Omental fat pad (tissue), 4 donors: ENCODE measurements at places on chromosomes 12 and 14. TPM values are rescaled to one million over a fixed set of nuclear protein-coding genes. Genes with fewer than 3 reads are reported as not detected.

Gene HSPB8
- 32.7 TPM for total RNA-seq

Gene FAM186B
- 0.84 TPM for total RNA-seq

Gene PLCZ1
- not detected for total RNA-seq

Gene IFNG
- not detected for total RNA-seq

Gene OTX2
- total RNA-seq, result not detected

Gene CCDC175
- total RNA-seq, result not detected

Gene A2M
- total RNA-seq, result 178 TPM

Gene AMN
- 0.72 TPM for total RNA-seq

DNA sequence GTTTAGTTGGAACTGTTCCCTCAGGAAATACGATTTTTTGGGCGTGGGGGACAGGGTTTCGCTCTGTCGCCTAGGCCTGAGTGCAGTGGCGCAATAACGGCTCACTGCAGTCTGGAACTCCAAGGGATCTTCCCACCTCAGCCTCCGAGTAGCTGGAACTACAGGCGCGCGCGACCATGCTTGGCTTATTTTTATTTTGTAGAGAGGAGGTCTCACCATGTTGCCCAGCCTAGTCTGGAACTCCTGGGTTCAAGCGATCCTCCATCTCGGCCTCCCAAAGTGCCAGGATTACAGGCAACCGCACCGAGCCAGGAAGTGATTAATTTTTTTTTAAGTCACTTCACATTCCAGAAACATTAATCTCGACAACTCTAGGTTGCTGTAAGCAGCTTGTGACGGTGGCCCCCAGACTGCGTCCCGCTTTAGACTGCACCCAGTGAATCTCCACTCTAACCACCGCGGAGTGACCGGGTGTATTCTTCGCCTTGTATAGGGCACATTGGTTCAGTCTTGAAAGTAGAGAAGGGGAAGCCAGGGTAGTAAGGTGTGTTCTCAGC is 830 bp upstream of the MIS18BP1 start:
- DNase-seq, result no peak

DNA sequence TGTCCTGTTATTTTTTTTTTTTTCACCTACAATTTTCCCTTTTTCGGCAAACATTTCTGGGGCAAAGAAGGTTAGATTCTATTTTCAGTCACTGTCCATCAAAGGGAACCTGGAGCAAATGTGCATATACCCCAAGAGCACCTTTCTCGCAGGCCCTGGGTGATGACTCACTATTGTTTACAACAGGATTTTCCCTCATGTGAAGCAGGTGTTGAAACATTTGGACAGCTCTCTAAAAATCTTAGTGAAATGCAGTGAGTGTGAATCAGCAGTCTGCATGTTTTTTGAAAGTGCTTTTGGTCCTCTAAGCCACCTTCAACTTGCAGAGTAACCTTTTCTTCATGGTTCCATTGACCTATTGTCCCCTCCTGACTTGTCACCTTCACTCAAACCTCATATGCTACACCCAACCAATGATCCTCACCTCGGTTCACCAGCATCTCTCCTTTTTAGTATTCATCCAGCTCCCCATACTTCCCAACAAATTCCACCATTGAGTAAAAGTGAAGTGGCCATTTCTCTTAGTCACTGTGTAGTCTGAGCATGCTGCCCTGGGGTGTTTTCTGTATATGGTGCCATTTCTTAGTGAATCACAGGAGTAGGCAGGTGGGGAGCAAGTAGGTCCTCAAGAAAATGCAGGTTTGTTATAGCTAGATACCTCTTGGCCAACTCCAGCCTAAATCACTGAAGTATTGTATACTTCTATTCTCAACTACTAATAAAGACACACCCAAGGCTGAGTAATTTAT is 260.2 kb downstream of the BMP4 start:
- no peak for DNase-seq

DNA sequence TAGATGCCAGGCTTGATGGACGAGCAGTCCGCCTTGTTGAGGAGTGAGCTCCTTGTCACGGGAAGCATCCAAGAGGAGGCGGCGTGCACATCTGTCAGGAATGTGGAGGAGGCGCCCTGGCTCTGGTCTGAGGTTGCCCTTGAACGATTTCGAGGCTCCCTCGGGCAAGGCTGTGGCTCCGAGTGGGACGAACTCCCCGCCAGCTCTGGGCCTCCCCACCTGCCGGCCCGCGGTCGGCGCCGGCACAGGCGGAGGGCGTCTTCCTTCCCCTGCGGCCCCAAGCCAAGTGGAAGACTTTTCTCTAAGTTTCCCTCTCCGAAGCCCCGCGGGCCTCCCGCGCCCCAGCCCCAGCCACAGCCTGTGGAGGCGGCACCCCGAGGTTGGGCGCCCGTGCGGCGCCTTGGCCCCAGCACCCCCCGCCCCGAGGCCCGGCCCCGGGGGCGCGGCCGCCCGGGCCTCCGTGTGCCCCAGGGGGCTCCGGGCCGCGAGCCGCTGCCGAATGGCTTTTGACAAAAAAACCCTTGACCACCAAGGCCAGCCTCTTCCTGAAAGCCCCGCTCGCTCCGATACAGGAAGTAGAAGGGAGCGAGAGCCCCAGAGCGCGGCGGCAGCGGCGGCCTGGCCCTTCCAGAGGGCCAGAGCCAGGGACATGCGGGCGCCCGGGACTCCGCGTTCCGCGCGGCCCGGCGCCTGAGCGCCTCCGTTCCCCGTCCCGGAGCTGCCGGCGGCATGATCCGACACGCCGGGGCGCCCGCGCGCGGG is at the start of gene RIN3:
RIN3 (plus strand) TSS at position 578 of the 762 bp plus-strand sequence; CDS start at position 730, 152 bp downstream.
- no peak for DNase-seq

- no peak for DNase-seq
These were observed 87.8 kb upstream of the PDE3A start for GRCh38 chr12:20280515-20280914.

DNA sequence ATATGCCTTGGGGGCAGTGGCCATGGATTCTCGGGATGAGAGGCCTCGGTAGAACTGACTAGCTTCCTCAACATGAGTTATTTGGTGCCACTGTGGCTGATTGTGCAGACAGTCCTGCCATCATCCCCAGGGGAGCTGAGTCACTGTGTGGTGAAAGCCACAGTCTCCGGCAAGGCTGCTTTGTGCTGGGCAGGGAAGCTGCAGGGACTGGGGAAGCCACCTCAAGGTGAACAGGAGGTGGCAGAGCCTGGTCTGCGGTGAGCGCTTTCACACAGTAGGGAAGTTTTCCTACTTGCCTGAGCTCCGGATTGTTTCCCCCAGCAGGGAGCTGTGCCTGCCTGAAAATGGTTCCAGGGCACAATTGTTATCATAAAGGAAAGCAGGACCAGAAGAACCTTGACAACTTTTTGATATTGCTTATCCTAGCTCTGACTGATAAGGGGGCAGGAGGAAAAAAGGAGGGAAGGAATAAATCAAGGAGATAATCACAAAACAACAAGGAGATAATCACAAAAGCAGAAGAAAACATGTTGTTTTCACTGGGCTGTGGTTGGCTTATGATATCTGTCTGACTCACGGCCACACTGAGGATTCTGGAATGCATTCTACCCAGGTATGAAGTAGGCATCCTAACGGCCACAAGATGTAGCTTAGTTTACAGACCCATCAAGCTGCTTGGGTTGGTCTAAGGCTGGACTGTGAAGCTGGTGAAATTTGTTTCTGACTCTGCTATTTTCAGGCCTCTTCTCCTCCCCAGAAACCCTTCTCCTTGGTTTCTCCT is 32.2 kb upstream of the GNG2 start:
- no peak for DNase-seq

GRCh38 chr12:3361146-3361545 is 129.9 kb upstream of the PRMT8 start:
- DNase-seq, result no peak

DNA sequence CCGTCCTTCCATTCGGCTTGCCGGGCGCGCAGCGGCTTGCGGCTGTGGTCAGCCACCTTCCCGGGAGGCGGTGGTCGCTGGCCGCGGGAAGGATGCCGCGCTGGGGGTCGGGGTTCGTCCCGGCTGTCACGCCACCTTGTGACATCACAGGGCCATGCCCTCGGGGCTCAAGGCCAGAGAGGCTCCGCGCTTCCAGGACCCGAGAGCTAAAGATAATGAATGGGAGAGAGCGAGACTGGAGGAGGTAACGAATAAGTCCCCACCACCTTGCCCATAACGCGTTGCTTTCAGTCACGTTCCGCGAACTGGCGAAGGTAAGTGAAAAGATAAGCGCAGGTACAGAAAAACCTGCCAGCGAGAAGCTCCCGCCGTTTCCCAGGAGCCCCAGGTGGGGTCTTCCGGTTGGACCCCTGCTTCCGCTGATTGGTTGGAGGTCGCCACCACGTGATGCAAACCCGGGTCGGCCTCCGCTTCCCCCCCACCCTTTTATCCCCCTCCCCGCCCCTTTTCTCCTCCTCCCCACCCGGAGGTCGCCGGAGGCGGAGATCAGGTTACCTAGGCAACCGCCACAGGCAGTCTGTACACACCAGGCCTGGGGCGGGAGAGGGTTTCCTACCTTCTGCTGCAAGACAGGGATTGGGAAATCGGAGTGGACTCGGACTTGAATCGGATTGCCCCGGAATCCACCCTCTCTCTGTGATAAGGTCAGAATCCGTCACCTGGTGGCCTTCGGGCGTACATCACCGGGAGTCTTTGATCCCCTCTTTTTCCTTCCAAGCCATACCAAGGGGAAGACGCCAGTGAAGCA is at the start of gene LRRC9:
LRRC9 (plus strand) TSS at position 575 of the 808 bp plus-strand sequence.
- no peak for DNase-seq

DNA sequence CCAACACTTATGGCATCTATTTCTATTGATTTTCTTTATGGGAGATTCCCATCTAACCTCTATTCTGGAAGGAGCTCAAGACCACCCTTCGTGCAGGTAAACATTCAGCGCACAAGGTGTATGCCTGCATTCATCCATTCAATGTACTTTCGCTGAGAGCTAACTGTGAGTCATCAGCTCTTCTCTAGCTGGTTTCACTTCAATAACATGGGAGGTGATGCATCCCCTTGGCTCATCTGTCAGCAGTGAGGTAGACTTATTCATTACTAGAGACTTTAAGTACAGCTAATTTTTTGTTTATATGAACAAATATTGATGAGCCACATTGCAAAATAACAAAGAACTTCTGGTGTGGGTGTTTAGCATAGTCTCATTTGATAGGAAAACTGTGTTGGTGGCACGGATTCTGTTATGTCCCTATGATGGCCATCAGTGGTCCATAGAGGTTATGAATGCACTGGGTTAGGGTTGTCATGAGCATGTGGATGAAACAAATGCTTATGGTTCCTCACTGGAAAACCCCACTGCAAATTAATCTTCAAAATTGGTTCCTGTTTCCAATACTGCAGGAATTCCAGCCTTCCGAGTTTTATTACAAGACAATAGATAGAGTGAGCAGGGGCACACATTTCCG is 1151.0 kb downstream of the BCL11B start:
- no peak for DNase-seq

- DNase-seq, result no peak
These were observed 181.6 kb upstream of the GZMB start for GRCh38 chr14:24815543-24815942.

DNA sequence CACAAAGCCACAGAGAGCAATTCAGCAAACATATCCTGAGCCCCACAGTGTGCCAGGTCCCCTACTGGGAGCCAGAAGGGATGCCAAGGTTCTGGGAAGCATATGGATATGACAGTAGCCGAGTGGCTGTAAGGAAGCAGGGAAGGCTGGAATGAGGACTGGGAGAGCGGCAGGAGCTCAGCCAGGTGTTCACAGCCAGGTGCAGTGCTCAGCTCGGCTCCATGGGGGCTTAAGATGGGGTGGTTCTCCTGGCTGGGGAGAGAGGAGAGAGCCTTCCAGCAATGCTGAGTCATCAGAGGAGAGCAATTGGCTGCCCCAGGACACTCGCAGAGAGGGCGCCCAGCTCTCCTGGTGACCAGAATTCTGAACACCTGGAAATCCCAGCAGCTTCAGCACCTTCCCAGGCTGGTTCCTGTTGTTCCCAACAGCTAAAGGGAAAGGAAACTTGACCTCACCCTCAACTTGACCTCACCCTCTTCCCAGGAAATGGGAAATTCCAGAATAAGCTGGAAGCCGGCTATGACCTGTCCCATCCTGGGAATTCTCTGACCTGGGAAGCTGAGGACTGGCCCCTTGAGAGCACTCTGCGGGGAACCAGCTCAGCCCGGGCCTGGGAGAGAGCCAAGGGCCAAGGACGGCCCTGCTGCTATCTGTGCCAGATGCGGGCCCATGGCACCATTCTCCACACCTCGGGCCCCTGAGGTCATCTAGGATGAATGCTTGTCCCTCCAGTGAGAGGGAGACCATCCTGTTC is 34.6 kb downstream of the SLC6A12 start:
- DNase-seq, result no peak

- no peak for DNase-seq
These were observed 132.9 kb upstream of the SSTR1 start for GRCh38 chr14:38074754-38075153.
